ENCODE measurements at places on chromosomes 11 and 22.

GRCh38 chr11:74102321-74102720 lies 68.5 kb downstream of the C2CD3 start:
- DNase-seq = no peak

- DNase-seq = no peak
Measured at GRCh38 chr11:46256540-46257001, 20.9 kb upstream of the CREB3L1 start.

DNA sequence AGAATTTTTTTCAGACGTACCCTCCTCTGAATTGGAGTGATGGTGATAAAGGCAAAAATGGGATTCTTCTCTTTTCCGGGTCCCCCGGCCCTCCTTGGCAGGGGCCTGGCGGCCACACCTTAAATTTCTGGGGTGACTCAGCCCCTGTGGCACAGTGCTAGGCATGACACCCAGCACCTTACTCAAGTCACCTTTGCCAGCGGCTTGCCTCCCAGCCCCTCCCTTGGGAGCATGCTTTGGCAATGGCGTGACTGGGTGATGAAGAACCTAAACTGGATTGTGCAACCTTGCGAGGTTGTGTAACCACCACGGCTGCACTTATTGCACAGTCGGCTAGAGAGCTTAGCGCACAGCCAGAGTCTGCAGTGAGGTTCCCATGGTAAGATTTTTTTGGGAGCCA lies 16.2 kb upstream of the LDLRAD3 start:
- no peak for DNase-seq

DNA sequence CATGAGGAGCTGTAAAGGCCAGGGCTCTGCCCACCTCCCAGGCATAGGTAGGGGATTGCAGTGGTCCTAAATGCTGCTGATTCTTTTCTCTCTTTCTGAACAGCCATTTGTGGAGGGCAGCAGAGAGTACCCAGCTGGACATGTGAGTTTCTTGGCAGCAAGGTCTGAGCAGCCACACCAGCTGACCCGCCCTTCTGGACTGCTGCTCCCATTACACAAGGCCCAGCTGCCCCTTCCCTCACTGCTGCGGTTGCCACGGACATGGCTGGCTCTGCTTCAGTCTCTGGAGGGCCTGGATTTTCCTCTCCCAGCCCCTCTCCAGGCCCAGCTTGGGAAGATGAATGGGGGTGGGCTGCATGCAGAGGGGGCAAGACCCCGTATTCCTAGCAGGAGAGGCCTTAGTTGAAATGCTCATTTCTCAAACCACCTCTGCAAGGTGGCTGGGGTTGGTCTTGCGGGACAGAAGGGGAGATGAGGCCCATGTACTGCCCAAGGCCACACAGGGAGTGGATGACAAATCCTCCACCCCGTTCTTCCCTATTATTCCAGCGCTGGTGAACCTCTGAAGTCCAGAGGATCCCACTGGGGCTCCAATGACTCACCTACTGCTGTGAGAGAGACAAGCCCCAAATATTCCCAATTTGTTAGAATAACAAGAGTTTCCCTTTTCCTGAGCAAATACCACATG lies 4.6 kb downstream of the LGALS12 start:
- peak; percentile 63 for DNase-seq

- peak; percentile 53 for DNase-seq
Measured at GRCh38 chr11:69640260-69640994, 529 bp upstream of the CCND1 start.

All from glutamatergic neuron (in vitro differentiated cells).